Esophagus squamous epithelium (tissue), 5 donors: ENCODE measurements at places on chromosomes 3 and 15.

- DNase-seq: no peak
- H3K27ac ChIP-seq: no peak overlapping the region
- H3K27me3 ChIP-seq: no peaks in the 10 kb centered on the region
These were observed 9.2 kb downstream of the CTXND1 start for GRCh38 chr15:80242802-80243201.

GRCh38 chr3:51538459-51539290 lies at the start of gene RAD54L2:
RAD54L2 (plus strand) TSS chr3:51538719; CDS start chr3:51590421, 51,702 bp downstream.
- peak within 1 kb of the TSS; percentile 87 for H3K27ac ChIP-seq
- peaks cover 9% of the 10 kb centered on the region for H3K4me1 ChIP-seq
- peak; percentile 25 for DNase-seq
- H3K27me3 ChIP-seq: no peaks in the 10 kb centered on the region
- peaks cover 24% of the 10 kb centered on the region for H3K36me3 ChIP-seq

DNA sequence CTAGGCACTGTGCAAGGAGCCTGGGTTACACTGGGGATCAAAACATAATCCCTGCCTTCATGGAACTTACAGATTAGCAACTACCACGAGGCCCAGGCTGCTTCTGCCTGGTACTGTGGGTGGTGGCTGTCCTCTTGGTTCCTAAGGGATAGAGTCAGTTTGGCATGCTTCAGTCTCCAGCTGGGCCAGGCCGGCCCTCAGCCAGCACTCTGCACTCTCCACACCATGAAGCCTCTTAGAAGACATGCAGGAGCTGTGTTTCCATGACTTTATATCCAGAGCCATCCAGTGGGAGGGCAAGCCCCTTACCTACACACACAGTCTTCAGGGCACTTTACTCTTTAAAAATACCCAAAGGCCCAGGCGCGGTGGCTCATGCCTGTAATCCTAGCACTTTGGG lies 54.4 kb downstream of the ATP1B3 start:
- no peaks in the 10 kb centered on the region for H3K27me3 ChIP-seq
- H3K4me3 ChIP-seq: no peak overlapping the region

GRCh38 chr3:128679338-128679737 lies 28.7 kb upstream of the RPN1 start:
- H3K4me3 ChIP-seq: no peak overlapping the region
- peaks cover 12% of the 10 kb centered on the region for H3K4me1 ChIP-seq
- no peak overlapping the region for H3K27ac ChIP-seq
- DNase-seq: no peak

GRCh38 chr3:178777718-178778411 lies 241.6 kb downstream of the KCNMB2 start:
- peaks cover 11% of the 10 kb centered on the region for H3K4me1 ChIP-seq
- H3K27ac ChIP-seq: no peak overlapping the region
- no peaks in the 10 kb centered on the region for H3K27me3 ChIP-seq
- no peak for DNase-seq
- H3K36me3 ChIP-seq: no peaks in the 10 kb centered on the region
- no peak overlapping the region for H3K4me3 ChIP-seq

- no peak overlapping the region for H3K27ac ChIP-seq
- H3K4me1 ChIP-seq: no peaks in the 10 kb centered on the region
These were observed 68.6 kb upstream of the CCDC39 start for GRCh38 chr3:180747805-180748361.
